ENCODE measurements at places on chromosomes 3 and 15.

DNA sequence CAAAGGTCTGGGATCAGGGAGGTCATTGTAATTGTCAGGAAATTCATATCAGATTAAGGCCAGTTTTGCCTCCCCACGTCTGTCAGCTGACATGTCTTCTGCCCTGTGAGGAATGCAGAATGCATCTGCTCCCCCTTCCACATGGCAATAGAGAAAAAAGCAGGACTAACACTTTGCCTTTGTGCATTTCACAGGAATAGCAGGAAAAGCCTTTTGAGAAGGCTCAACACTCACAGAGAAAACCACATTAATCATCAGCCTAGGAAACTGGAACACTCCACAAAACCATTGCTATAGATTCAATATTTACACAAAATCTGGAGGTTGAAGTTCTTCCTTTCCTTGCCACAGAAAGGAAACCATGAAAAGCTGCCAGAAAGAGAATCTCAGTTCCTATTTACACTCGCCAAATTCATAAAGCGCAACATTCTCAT, 165.2 kb upstream of the HES1 start:
- no peak for DNase-seq

- no peak for DNase-seq
Observed at GRCh38 chr3:3817865-3818264, 18.6 kb downstream of the LRRN1 start.

DNA sequence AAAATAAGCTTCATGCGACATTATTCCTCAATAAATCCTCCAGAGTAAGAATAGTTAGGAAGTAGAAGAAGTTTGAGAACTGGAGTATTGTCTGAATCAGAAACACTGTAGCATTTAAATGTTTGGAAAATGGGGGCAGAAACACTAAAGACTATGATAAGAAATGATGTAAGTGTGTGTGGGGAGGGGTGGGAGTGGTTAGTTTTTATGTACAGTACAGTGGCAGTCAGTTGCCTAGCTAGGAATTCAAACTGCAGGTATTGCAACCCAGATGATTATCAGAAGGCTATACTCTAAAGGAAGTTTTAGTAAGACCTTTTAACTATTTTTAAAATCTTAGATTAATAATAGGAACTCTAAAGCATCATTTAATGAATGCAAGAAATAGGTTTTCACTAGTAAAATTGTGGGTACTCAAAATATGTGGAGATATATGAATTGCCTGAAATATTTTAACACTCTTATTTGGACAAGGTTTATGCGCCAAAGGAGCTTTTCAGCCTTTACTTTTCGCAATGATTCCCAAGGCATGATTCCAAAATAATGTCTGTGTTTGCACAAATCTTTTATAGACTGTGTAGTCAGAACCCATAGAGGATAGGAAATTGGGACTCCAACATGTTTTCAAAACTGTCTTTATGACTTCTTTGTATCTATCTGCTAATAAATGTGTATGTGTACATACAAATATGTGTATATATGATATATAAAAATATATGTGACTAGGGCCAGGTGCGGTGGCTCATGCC, 8.0 kb upstream of the CCDC50 start:
- no peak for DNase-seq

DNA sequence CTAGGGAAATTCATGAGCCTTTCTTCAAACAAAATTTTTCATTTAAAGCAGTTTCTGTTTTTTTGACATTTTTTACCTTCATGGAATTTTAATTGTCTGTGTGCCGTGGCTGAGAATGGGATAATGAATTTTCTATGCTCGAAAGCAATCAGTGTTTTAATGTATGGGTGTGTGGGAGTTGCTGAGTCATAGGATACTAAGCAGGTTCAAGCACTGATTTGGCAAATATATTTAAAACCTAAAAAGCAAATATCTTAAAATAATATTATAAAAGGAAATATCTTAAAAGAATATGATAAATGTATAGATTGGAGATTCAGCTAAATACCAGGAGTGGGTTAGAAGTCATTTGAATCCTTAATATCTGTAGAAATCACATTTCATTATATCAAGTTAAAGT, 173.6 kb upstream of the LRRFIP2 start:
- DNase-seq: no peak

GRCh38 chr3:156762631-156763185, 63.4 kb upstream of the LEKR1 start:
- DNase-seq: no peak

GRCh38 chr3:140128631-140129030, 193.6 kb downstream of the CLSTN2 start:
- DNase-seq: no peak

DNA sequence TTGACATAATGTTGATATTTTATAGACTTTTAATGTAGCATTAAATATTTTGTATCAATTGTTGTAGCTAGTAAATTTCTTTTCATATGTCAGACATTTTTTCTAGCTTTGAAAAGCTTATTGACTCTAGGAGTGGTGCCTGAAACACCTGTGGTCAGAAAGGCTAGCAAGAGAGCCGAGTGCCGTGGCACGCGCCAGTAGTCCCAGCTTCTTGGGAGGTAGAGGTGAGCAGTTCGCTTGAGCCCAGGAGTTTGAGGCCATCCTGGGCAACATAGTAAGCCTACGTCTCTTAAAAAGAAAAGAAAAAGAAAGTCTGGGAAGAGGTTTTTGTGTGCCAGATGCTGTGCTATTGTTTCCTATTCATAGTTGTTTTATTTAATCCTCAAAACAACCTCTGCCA, 198.2 kb downstream of the FEZF2 start:
- DNase-seq: no peak

DNA sequence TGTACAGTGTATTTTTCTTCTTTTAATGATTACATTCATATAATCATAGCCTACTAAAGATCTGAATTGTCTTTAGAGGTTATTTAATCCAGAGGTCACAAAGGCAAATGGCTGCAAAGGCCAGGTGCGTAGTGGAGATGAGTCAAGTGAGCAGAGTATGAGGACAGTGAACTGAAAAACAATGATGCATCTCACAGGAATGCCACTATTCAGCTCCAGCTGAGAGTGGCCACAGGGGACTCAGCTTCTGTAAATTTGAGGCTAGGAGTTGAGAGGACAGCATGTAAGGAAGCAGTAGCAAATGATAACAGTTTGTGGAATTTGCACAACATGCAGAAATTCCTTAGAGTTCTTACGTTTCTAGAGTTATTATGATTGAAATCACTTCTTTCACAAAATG, 50.4 kb downstream of the COL6A5 start:
- DNase-seq: no peak

GRCh38 chr15:57510647-57511046, 81.1 kb upstream of the MYZAP start:
- DNase-seq: no peak

DNA sequence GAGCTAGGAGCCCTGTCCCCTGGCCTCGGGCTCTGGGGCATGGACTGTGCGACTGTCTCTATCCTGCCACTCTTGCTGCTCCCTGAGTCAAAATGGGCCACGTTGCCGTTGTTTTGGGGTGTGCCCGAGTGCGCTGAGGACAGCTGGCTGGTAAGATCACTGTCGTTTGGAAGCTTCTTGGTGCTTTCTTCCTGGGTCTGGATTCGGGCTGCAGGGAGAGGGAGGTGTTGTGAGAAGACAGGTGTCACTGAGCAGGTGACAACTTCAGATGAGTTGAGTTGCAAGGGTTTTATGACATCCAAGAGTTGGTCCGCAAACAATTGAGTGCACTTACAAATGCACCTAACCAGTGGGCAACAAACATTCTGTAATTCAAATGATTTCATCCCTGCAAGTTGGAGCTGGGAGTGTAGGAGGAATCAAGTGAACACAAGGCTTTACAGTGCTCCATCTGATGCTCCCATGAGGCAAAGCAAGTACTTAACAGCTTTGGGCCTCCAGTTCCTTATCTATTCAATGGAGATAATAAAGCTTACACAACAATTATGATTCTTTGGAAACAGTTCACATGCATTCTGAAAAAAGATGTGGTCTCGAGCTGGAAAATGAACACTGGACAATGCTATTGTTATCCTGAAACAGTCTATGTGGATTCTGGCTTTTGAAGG, 11.0 kb upstream of the STARD5 start:
- no peak for DNase-seq

DNA sequence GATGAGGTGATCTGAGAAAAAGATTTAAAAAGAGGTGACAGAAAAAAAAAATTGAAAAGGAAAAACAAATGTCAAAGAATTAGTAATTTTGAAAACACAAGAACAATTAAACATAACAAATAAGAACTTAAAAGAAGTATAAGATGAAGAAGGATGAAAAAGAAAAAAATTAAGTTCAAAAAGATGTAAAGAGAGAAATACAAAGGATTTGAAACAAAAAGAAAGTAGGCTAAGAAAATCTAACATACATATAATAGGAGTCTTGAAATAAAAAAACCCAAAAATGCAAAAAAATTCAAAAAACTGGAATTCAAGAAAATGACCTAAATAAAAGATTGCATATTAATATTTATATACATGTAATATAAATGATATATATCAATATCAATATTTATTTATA, 949.2 kb downstream of the MCTP2 start:
- no peak for DNase-seq

DNA sequence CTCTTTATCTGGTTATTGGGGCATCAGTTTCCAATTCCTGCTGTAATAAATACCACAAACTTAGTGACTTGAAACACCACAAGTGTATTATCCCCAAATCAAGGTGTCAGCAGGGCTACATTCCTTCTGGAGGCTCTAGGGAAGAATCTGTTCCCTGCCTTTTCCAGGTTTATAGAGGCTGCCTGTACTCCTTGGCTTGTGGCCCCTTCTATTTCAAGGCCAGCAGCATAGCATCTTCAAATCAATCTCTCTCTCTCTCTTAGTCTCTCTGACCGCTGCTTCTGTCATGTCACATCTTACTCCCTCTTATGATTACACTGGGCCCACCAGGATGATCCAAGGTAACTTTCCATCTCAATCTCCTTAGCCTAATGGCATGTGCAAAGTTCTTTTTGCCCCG, 44.9 kb upstream of the CA12 start:
- no peak for DNase-seq

GRCh38 chr3:167740961-167741587, 5.6 kb downstream of the SERPINI1 start:
- DNase-seq: no peak

DNA sequence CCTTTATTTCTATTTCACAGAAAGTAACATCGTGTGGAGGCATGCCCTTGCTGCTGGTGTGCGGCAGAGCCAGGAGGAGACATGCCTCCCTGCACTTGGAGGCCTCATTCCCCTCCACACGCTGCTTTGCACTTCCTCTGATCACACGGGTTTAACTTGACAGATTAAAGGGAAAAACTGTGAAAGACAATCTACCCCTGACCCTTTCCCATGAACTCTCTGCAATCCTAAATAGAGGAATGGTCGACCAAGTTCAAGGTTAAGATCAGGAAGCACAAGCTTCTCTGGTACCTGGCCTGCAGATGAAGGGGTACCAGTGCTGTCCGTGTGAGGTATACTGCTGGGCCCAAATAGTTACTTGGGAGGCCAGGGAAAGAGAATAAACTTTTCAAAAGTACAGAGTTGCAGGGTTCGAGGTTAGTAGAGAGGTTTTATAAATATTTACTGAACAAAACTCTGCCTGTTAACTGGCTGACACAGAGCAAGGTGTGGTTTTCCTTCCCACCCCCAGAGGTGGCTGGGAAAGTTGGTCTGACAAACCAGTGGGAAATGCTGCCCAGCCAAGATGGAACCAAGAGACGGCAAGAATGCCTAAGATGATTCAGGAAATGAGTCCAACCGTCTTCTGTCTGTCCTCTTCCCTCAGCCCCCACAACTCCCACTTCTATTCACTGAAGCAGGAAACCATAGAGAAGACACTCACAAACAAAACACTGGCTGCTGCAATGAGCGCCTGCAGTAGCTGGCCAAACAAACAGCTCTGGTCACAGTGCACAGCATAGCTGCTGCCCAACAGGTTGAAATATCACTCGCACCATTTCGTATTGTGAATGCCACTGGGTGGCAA, 79.6 kb downstream of the IGF2BP2 start:
- no peak for DNase-seq

- no peak for DNase-seq
Observed at GRCh38 chr3:29695201-29695600, 414.3 kb downstream of the RBMS3 start.

DNA sequence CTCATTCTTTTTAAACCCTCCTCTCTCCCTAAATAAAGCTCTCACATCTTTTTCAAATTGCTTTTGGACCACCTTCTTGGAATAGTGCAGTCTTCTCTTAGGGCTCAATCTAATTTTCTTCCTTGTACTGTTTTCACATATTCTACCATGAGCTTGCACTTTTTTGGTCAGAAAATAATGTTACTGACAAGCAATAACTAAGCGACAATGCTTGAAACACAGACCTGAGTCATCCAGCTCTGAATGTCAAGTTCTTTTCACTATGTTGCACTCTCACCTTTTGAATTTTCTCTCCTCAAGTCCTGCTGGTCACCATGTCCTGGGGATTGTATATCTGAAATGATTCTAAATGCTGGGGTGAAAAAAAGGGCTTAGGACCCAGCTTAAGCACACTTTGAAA, 8.9 kb downstream of the TNFAIP8L3 start:
- DNase-seq: no peak

GRCh38 chr3:131794766-131795388, 239.9 kb downstream of the CPNE4 start:
- DNase-seq: no peak

DNA sequence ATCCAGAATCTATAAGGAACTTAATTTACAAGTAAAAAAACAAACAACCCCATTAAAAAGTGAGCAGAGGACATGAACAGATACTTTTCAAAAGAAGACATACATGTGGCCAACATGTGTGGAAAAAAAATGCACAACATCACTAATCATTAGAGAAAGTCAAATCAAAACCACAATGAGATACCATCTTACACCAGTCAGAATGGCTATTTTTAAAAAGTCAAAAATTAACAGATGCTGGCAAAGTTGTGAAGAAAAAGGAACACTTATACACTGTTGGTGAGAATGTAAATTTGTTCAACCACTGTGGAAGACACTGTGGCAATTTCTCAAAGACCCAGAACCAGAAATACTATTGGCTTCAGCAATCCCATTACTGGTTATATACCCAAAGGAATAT, 830.0 kb upstream of the ALCAM start:
- DNase-seq: no peak

DNA sequence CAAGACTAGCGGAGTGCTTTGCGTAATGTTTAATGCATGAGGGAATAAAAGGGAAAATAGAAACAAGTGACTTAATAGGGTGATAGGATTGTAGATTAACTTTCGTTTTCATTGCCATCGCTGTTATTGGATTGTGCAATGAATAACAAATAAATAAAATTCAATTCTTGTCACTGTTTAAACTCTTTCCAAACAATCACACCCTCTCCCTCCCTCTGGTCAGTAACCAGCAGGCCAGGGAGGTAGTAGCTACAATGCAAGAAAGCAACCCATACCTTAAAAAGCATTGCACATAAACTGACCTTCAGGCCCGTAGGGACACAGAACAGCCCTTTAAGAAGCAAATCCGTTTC, 705 bp upstream of the TFRC start:
- DNase-seq: no peak

- DNase-seq: no peak
Observed at GRCh38 chr3:188749010-188749617, 422.7 kb upstream of the TPRG1 start.

- no peak for DNase-seq
Observed at GRCh38 chr3:102715030-102715697, 280.3 kb downstream of the ZPLD1 start.

GRCh38 chr15:43932907-43933306, 106.1 kb downstream of the WDR76 start:
- no peak for DNase-seq

- no peak for DNase-seq
Observed at GRCh38 chr15:68085052-68085451, 30.9 kb downstream of the PIAS1 start.

GRCh38 chr15:98896002-98896721, 111.4 kb downstream of the PGPEP1L start:
- DNase-seq: no peak

GRCh38 chr3:83863380-83863779, 1095.4 kb upstream of the CADM2 start:
- DNase-seq: no peak

- DNase-seq: no peak
Observed at GRCh38 chr3:60553144-60553543, 698.1 kb downstream of the FHIT start.

Data from stimulated activated CD4-positive, alpha-beta T cell treated with anti-CD3 and anti-CD28 coated beads, Interleukin-15, amount 100 ng/mL, for 1 hour (primary cell).